ENCODE measurements at places on chromosomes 3 and 15.

GRCh38 chr15:67290319-67290718, 35.7 kb downstream of the IQCH start:
- no peak for DNase-seq

- DNase-seq: no peak
These were observed 64.3 kb downstream of the NSUN3 start for GRCh38 chr3:94127115-94127514.

DNA sequence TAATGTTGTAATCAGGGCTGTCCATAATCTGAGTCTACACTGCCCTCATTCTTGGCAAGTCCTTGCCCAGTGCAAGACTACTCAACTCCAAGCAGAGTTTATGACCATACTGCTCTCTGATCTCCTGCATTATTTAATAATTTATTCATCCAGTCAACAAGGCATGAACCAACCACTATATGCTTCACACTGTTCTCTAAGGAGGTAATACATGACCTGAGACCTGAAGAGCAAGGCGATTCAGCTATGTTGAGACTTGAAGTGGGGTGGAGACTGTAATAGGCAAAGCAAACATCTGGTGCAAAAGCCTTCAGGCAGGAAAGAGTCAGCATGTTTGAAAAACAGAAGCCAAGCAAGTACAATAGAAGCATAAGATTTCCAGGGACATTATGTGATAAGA, 1362.8 kb downstream of the ROBO2 start:
- no peak for DNase-seq

DNA sequence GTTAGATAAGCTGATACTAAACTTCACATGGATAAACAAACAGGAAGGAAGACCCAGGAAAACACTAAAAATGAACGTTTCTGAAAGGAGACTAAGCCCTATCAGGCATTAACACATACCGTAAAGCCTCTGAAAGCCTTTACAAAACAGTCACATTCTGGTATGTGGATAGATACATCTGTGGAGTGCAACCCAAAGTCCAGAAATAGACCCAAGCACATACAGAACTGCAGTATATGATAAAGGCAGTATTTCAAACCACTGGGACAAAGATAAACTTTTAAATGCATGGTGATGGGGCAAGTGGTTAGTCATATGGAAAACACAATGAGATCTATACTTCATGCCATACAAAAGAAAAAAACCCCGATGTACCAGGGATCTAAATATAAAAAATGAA, 26.0 kb downstream of the DCBLD2 start:
- no peak for DNase-seq

- no peak for DNase-seq
These were observed 73.7 kb downstream of the IGSF11 start for GRCh38 chr3:118960876-118961450.

GRCh38 chr3:17664923-17665322, 77.5 kb downstream of the TBC1D5 start:
- no peak for DNase-seq

DNA sequence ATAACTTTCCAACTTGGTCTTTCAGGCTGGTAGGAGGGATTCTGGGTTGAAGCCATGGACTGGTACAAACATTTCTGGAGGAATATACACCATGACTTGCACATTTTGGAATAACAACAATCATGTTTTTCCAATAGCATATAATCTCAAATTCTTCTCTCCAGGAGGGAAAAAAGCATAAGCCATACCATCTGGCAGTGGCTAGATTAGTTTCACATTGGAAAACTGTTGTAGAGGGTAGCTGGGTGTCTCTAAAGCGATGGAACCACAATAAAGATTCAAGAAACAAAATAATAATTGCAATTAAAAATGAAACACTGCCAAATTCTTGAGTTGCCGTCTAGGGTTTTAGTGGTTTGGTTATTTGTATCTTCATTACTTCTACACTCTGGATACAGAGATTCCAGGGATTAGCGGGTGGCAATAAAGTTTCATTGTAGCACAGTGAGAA, 278.5 kb upstream of the RASGRP1 start:
- DNase-seq: no peak

DNA sequence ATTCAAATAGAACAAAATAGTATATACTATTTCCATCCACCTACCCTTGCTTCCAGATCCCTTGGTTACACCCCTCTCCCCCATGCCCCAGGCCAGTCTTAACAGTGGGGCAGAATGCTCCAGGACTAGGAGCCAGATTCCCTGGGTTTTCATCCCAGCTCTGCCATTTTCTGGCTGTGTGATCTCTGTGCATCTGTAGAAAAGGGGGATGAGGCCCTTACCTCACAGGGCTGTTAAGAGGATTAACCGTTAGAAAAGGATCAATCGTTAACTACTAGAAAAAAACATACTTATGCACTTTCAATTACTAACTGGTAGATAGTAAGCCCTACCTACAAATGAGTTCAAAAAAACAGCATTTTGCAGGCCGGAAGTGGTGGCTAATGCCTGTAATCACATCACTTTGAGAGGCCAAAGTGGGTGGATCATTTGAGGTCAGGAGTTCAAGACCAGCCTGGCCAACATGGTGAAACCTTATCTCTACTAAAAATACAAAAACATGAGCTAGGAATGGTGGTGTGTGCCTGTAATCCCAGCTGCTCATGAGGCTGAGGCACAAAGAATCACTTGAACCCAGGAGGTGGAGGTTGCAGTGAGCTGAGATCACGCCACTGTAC, 11.7 kb downstream of the EBLN2 start:
- DNase-seq: no peak

GRCh38 chr3:133956353-133956752, 60.7 kb upstream of the RAB6B start:
- no peak for DNase-seq

- DNase-seq: no peak
These were observed 33.7 kb upstream of the MAGEF1 start for GRCh38 chr3:184745526-184745925.

GRCh38 chr3:172513488-172513887, 9.7 kb downstream of the TNFSF10 start:
- DNase-seq: no peak

DNA sequence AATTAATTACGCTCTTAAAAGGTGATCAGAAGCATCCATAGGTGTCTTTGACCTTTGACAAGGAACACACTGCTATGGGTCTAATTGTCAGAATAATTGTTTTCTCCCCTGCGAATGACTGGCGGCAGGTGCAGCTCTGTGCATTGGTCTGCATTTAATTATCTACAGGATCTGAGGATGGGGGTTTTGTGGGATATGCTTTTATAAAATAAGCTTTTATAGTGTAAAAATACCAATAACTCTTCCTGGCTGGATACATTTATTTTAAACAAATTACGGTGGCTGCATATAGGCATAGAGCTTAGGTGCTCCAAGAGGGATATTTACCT, 201.6 kb upstream of the RGMA start:
- no peak for DNase-seq

GRCh38 chr3:111366515-111366914, 175.5 kb upstream of the CD96 start:
- DNase-seq: no peak

GRCh38 chr3:123392871-123393620, 55.8 kb downstream of the ADCY5 start:
- no peak for DNase-seq

GRCh38 chr3:159025733-159026132, 223.9 kb downstream of the MFSD1 start:
- no peak for DNase-seq

DNA sequence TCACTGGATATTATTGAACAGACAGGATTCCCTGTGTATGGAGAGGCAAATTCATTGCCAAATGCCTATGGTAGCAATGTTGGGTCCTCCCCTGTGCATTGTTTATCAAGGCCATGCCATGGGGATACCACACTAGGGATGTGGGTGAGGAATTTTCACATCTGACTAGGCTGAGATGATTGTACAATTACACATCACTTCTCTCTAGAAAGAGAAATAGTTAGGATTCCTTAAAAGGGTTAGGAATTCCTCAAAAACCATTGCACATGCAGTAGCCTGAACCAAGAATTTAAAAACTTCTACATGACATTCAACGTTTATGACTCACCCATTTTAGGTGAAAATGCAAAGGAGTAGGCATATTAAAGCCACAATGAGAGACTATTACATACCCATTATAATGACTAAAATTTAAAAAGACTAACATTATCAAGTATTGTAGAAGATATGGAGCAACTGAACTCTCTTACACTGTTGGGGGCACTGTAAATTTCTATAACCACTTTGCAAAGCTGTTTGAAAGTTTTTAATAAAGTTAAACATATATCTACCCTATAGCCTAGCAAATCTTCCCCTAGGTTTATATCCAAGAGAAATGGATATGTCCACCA, 175.9 kb downstream of the THRB start:
- no peak for DNase-seq

GRCh38 chr3:69201658-69202057, 79.3 kb upstream of the LMOD3 start:
- DNase-seq: no peak

- no peak for DNase-seq
These were observed 22.9 kb upstream of the THUMPD3 start for GRCh38 chr3:9339761-9340471.

GRCh38 chr15:33179874-33180273, 14.6 kb downstream of the FMN1 start:
- no peak for DNase-seq

GRCh38 chr3:173128633-173129032, 12.4 kb downstream of the SPATA16 start:
- DNase-seq: no peak

DNA sequence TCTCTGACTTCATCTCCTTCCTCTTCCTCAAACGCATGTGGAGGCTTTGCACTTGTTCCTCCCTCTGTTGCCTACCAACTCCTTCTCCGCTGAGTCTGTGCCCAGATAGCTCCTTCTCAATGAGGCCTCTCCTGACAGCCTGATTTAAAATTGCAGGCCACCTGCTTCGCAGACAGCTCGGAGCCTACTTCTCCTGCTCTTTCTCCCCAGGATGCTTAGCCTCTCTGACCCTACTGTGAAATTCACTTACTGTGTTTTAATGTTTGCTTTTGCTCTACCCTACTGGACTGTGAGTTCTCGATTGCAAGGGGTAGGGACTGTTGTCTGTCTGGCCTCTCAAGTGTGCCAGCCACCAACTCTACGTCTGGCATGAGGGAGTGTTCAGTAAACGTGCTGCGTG, 83.4 kb downstream of the EEFSEC start:
- no peak for DNase-seq

GRCh38 chr3:48042071-48042760, 26.0 kb upstream of the MAP4 start:
- no peak for DNase-seq

- DNase-seq: no peak
These were observed 1.4 kb downstream of the EPHB3 start for GRCh38 chr3:184562878-184563560.

GRCh38 chr15:34682674-34683073, 72.1 kb downstream of the GJD2 start:
- DNase-seq: no peak

DNA sequence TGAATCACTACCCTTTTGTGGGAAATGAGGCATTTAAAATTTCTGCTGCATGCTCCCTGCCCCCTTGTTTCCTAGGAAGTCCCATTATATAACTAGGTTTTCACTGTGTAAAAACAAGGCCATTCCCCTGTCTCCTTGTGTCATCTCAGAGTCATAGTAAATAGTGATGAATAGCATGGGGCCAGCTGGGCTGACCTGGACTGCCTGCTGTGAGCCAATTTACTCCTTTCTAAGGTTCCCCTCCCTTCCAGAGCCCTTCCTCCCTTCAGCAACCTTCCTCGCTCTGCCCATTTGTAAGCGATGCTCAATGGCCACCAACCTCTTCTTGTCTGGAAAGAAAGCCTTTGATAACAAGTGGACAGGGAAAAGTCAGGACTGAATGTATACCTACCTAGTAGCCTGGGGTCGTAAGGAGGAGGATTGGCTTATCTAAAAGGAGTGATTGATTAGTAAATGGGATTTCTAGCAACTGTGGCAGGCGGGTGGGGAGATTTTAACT, 11.7 kb downstream of the ITGA11 start:
- DNase-seq: no peak

DNA sequence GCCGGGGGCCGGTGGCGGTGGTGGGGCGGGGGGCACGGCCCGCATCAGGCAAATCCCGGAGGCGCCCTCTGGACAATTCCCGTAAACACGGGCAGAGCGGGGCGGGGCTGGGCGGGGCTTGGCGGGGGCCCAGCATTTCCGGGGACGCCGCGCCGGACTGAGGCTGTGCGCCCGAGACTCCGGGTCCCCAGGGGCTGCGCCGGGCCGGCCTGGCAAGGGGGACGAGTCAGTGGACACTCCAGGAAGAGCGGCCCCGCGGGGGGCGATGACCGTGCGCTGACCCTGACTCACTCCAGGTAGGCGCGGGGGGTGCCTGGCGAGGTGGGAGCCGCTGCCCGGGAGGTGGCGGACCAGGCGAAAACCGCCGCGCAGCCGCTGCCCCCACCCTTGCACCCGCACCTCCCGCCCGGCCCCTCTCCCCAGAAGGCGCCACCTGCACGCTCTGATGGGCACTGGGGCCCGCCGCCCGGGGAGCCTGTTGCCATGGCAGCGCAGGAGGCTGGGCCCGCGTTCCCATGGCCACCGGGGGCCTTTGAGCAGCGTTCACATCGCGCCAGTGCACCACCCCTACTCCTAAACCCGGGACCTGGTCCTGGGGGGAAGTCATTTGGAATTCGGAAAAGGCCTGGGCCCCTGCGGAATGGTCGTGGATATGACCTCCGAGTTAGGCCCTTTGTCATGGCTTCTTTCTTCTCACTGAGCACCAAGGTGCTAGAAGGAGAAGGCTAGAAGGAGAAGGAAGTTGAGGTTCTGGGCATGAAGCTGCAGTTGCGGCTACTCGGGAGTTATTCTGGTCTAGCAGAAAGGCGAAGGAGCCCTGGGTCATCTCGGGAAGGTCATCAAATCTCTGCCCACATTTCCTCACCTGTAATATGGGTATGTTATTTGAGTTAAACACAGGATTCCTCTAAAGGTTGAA, 16.1 kb upstream of the SEMA4B start:
- DNase-seq: peak; percentile 43

DNA sequence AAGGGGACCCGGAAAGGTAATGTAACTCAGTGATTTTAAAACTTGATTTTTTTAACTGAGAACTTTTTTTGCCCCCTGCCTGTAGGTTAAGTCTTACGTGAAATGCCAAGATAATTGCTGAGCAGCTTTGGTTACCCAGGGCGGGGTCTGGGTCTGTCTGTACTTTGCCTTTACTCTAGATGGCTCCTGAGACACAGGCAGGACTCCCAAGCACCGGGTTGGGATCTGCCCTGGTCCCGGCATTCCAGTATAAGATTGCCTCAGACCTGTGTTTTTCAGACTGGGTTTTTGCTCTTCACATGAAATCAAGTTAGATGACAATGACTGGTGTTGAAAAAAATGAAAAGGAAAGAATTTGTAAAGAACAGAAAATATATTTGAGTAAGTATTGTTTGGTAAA, 40.3 kb downstream of the WDR76 start:
- DNase-seq: no peak

GRCh38 chr3:87461443-87461842, 185.1 kb upstream of the POU1F1 start:
- no peak for DNase-seq

DNA sequence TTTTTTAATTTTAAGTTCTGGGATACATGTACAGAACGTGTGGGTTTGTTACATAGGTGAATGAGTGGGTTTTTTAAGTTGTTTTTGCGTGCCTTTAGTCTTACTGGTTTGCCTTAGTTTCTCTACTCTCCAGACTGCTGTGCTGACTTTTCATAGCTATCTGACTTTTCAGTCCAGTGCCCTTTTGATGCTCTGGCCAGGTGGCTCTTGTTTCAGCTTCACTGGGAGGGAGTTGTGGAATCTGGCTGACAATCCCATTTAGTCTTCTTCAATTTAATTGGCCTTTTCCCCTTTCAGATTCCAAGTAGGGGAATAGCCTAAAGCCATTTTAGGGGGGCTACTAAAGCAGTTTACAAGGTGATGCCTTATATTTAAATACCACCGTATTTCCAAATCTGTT, 30.1 kb downstream of the FNDC3B start:
- DNase-seq: no peak

GRCh38 chr3:130773366-130773765, 26.7 kb upstream of the PIK3R4 start:
- no peak for DNase-seq
